ENCODE measurements at places on chromosomes 1 and 21. TPM values are rescaled to one million over a fixed set of nuclear protein-coding genes. Genes with fewer than 3 reads are reported as not detected.

DNA sequence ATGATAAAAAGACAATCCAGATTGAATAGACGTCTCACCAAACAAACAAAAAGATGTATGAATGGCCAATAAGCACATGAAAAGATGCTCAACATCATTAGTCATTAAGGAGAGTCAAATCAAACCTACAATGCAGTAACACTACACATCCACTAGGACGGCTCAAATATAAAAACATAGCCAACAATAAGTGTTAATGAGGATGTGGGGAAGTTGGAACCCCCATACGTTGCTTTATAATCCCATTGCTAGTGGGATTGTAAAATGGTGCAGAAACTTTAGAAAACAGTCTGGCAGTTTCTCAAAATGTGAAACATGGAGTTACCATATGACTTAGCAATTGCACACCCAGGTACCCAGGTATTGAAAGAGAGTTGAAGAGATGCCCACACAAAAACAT, 14.7 kb upstream of the IL24 start:
- no peak for DNase-seq

DNA sequence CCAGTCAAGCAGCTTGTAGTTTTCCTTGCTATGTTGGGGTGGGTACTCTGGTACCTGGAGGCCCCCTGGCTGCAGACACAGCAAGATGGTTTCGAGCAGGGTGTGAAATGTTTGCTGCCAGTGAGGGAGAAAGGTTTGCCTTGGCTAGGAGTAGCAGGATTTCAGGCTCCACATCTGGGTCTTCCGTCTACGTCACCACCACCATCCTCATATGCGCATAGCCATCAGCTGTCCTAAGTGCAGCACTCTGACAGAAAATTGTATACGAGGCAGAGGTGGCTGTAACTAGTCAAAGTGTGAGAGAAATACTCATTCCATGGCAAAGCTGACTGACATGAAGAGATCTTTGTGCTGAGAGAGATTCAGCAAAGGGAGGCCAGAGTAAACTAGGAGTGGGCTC, 212.6 kb downstream of the NFIA start:
- no peak for DNase-seq

DNA sequence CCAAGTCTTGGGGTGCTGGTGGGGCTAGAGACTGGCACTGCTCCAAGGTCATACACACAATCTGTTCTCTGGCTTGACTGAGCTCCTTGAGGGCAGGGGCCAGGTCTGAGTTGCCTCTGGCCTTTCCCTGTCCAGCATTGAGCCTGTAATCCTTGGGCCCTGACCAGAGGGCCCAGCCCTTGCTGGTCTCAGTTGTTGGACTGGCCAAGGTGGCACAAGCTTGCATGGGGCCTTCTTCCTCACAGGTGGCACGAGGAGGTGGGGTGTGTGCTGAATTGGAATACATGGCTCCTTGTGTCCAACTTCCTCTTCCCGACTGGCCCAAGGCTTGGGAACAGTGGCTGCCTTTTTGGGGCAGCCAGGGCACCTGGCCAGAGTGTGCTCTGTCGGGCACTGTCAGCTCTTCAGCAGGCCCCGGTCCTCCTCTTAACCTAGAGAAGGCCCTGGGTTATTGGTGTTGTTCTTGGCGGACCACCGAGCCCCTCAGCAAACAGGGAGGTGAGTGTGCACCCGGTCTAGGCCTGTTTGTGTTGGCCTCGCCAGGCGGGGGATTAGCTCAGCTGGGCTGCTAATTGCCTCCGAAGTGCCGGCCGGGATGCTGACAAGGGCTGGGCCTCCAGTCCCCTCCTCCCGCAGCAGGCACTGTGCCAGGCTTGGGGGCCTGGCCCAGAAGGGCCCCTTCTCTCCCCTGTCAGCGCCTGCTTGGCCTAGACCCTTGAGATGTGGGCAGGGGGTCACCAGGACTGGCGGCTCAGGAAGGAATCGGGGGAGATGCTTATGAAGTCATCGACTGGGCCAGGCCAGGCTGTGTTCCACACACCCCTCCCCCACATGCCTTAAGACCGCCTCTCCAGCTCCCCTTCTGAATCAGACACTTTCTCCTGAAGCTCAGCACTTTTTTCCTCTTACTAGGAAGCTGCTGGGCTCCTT, 28.5 kb downstream of the WNT4 start:
- peak; percentile 76 for DNase-seq

- DNase-seq = no peak
Observed at GRCh38 chr1:41804176-41804575, 114.5 kb downstream of the HIVEP3 start.

DNA sequence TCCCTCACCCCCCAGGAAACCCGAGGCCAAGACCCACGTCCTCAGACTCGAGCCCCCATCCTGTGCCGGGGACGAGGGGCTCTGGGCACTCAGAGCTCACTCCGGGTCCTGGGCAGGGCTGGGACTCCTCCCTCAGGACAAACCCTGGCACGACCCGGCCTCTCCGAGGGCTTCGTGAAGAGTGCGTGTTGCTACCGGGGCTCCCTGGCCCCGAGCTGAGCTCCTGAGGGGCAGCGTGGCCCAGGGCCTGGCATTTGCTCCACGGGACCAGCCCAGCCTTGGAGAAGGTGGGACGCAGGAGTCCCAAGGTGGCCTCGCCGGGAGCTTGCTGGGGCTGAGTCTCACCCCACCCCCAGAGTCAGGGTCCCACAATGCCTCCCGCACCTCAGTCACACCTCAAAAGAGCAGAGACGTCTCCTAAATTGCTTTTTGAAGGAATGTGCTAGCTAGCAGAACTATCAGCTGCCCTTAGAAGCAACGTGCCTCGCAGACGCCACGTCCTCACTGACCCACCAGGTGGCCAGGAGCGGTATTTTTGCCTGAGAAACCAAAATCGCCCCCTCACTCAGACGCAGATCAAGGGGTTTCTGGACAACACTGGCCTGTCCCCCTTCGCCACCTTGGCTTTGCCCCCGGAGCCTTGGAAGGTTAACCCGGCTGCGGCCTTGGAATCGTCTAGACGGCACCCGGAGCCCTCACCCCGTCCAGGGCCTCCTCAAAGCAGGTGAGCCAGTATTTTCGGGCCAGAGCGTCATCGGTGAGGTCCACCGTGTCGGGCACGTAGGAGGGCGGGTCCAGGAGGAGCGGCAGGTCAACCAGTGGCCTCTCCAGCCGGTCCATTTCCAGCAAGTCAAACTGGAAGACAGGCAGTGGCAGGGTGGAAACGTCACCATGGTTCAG, 11.3 kb downstream of the PANK4 start:
- no peak for DNase-seq

- no peak for DNase-seq
Observed at GRCh38 chr1:176271572-176271971, 64.5 kb upstream of the COP1 start.

DNA sequence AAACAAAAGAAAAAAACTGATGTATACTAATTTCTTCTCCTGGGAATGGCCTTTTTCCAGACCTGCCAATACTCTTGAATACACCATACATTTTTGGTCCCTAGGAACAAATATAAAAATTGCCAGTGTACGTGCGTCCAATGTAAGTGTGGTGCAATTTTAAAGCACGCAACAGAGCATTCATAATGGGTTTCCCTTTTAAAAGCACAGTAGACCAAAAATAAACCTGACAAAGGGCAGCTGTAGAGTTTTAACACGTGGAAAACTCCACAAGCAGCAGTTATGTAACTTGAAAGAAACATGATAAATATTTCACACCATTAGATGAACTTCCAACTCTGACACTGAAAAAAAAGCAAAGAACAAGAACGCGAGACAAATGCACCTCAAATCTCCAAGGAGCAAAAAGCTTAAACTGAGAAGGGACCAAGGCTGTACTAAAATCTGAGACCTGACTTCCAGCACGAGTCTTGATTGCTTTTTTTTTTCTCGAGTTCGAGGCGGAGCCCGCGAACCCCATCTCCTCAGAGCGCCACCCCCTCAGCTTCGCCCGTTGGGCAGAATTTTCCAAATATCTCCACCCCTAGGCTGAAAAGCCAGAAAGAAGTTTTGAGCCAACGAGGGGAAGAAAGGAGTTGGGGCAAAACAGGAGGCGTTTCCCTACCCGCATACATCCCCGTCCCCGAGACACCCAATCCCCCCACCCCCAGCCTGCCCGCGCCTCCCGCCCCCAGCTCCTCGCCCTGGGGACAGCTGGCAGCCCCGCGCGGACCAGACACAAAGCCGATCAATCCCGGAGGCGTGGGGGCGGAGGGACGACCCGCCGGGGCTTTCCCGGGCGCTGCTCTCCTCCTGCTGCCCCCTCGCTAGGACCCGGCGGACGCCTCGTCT, at the start of gene JAM2:
JAM2 (plus strand) TSS at position 599 of the 891 bp plus-strand sequence. CDS start 564 bp downstream, outside the sequence.
- DNase-seq = peak; percentile 27

DNA sequence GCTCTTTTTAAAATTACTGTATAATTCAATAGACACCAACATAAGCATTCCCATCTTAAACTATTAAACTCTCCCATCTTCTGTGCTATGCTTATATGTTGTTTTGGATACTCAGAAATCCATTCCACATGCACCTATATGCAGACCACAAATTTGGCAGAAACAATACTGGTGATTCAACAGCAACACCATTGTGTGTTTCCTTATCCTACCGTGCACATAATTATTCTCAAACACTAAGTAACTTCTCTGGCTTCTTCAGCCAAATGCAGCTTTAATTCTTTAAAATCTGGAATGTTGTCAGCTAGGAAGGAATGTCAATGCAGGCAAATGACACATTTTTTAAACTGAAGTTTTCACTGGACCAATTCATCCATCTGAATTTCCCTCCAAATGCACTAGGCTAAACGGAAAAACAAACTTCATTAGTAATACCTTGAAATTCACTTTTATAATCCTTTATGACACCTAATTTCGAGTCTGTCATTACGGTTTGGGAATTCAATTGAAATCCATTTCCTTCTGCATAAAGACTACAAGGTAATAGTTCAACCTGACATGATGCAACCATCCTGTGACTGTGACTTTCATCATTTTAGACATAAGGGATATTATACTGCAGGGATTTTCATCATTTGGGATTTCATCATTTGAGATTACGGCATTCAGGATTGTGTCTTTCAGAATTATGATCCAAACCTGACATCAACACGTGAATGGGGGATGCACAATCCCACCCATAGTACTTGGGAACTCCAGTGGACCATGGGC, 308.5 kb downstream of the LTN1 start:
- no peak for DNase-seq

The REN gene
- total RNA-seq = 0.54 TPM

DNA sequence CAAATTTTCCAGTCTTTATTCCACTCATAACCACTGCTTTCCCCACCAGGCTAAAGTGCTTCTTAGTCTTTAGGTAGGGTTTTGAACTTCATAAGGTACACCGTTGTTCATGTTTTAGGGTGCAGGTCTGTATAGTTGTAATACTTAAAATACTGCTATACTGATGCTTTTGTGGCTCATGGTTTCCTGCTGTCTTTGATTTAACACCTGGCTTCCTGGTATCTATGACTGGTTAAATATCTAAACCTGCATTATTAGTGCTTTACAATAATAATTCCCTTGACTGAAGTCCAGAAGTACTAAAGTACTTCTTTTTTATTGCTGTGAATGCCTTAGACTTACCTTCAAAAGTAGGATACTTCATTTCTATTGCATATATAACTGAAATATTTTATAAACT, 384.7 kb downstream of the SRGAP2C start:
- no peak for DNase-seq

The IGSF21 gene
- total RNA-seq = not detected

DNA sequence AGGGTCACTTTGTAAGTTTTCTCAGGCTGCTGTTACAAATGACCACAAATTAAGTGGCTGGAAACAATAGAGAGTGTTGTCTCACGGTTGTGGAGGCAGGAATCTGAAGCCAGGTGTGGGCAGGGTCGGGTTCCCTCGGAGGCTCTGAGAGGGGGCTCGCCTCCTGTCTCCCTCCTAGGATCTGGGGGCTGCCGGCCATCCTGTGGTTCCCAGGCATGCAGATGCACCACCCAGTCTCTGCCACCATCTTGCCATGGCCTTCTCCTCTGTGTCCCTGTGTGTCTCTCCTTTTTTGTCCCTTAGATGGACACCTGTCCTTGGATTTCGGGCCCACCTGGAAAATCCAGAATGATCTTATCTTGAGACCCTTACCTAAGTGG, 4.8 kb downstream of the TP73 start:
- no peak for DNase-seq

- DNase-seq = peak; percentile 40
Observed at GRCh38 chr1:206816390-206817287, 44.3 kb upstream of the IL10 start.

The ELF3 gene
- total RNA-seq = not detected

- DNase-seq = no peak
Observed at GRCh38 chr1:22658385-22659163, 5.5 kb downstream of the C1QB start.

GRCh38 chr1:55559161-55559611, 344.0 kb upstream of the USP24 start:
- DNase-seq = peak; percentile 39

The PCBP3 gene
- 2.5 TPM for total RNA-seq

The NBPF6 gene
- total RNA-seq = not detected

GRCh38 chr1:77579547-77579946, 102.9 kb downstream of the ZZZ3 start:
- no peak for DNase-seq

The TNFSF18 gene
- 0.28 TPM for total RNA-seq

DNA sequence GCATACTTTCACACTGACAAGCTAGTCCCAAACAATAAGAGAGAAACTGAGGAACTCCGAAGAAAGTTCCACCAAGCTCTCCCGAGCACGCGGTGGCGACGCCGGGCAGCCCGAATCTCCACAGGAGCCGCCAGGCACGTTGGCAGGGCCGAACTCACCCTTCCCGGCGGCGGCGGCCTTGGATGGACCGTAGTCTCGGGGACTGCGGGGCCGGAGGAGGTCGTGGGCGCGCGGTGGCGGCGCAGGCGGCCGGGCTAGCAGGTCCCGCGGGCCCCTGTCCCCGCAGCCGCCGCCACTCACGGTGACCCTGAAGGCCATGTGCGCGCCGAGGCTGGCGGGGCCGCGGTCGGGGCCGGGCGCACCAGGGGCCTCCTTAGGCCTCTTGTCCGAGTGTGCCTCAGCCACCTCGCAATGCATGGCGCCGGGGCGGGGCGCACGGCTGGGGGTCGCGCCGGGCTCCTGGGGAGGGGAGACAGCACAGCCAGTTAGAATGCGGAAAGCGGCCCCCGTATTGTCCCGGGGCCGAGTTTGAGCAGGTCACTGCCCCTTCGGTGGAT, 1.2 kb downstream of the GLIS1 start:
- DNase-seq = no peak

GRCh38 chr1:161393151-161393550, 25.5 kb upstream of the CFAP126 start:
- DNase-seq = no peak

The STPG1 gene
- 3.6 TPM for total RNA-seq

The FMN2 gene
- total RNA-seq = 50.0 TPM

DNA sequence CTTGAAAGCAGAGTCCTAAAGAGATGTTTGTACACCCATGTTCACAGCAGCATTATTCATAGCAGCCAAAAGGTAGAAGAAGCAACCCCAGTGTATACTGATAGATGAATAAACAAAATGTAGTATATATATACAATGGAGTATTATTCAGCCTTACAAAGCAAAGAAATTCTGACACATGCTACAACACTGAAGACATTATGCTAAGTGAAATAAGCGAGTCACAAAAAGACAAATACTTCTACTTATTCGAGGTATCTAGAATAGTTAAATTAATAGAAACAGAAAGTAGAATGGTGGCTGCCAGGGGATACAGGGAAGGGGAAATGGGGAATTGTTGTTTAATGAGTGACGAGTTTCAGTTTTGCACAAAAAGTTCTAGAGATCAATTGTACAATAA, 23.5 kb downstream of the COP1 start:
- peak; percentile 60 for DNase-seq

GRCh38 chr1:38454236-38454635, 405.3 kb downstream of the RRAGC start:
- DNase-seq = no peak

The IKBKE gene
- total RNA-seq = 21.4 TPM

The SNIP1 gene
- total RNA-seq = 11.3 TPM

The LCE1B gene
- total RNA-seq = not detected

The SDC3 gene
- 13.1 TPM for total RNA-seq
